Effector CD4-positive, alpha-beta T cell (primary cell): ENCODE measurements at places on chromosomes 4 and X.

DNA sequence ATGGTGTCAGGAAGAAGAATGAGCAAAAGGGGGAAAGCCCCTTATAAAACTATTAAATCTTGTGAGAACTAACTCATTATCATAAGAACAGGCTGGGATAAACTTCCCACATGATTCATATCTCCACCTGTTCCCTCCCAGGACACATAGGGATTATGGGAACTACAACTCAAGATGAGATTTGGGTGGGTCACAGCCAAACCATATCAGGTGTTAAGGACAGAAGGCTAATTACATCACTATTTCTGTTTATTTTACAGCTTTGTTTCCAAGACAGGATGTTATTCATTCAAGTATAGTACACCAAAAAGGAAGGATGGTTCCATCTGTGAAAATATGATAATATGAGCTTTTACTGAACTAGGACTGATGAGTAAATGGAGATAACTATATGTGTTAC is 63.7 kb upstream of the ARSJ start:
- no peak for DNase-seq

GRCh38 chrX:17456526-17456925 is 81.5 kb downstream of the NHS start:
- DNase-seq = no peak

DNA sequence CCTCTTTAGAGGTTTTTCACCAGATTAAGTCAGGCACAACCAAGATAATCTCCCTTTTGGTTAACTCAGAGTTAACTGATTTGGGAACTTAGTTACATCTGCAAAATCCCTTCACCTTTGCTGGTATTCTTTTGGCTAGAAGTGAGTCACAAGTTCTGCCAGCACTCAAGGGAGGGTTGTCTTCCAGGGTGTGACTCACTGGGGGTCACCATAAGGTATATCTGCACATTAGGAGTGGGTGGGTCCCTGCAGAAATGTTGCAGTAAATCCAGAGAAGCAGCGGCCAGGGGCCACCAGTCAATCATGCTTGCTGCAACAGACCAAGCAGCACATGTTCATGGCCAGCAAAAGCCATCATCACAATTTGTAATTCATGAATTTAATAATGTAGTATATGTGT is 59.8 kb upstream of the MAML3 start:
- no peak for DNase-seq

GRCh38 chr4:112340023-112340422 is 42.9 kb downstream of the ALPK1 start:
- DNase-seq = no peak

- DNase-seq = no peak
These were observed 118.3 kb upstream of the PUDP start for GRCh38 chrX:7266288-7266687.

DNA sequence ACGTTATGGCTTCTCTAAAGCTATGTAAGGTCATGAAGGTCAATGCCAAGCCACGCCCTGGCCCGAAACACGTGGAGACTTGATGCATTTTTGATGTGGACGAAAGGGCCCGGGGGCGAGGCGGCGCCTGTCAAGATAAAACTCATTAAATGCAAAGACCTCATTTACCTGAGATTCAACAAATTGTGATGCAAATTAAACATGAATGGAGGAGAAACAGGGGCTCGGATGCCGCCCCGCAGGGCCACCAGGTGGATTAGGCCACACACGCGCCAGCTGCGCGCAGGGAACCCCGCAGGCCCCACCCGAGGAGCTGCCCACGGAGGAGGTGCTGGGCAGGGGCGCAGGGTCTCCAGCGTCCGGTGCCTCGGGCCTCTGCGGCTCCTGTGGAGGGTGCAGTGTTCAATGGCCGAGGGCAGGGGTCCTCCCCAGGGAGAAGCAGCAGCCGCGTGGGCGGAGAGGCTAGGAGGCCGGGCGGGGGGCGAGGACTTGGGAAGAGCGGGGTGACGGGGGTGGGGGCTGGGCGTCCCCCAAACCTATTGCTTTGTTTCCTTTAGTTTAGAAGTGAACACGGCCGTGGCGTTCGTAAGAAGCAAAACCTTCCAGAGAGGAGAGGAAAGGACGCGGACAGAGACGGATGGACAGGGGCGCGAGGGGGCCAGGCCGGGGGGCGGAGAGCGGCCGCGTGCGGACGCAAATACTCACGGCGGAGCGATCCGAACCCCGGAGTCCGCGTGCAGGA is 40.4 kb downstream of the CPLX1 start:
- no peak for DNase-seq

DNA sequence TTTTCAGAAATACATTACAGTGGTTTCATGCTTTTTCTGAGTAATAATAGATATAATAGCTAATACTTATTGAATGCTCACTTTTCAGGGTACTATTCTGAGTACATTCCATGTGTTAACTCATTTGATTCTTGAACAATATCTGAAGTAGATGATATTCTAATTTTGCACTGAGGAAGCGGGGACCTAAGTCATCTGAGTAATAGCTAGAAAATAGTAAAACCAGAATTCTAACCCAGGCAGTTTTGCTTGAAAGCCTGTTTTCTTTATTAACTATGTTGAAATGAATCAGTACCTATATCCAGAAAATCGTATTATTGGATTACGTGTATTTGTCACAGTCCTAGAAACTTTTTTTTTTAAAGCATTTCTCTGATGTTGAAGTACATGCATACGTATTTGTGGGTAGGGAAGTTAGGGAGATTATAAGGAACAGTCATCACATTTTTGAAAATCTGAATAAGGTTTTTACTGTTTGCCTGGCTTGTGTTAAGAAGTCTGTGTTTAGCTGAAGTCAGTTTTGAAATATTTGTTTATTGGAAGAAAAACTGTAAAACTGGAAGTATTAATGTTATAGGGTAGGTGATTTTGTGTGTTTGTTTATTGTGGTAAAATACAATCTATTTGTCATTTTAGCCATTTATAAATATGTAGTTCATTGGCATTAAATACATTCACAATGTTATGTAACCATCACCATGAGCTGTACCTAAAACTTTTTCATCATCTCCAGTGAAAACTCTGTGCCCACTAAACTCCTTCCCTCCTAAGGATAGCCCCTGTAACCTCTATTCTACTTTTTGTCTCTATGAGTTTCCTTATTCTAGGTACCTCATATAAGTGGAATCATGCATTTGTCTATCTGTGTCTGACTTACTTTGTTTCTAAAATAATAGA is 55.3 kb downstream of the FIP1L1 start:
- no peak for DNase-seq

DNA sequence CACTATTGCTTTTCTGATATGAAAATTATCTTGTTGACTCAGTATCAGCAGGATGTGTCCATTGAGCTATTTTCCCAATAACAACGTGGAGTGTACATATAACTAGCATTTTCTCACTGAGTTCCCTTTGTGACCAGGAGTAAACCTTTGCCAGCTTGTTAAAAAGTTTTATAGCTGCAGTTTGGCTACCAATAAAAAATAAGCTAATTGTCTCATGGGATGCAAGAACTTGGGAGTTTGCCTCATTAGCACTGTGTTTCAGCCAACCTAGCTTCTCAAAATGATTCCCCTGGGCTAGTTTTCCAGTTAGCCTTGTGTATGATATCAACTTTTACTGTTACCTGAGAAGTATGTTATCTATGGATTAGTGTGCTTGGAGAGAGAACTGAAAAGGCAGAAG is 24.9 kb upstream of the ANXA5 start:
- no peak for DNase-seq

DNA sequence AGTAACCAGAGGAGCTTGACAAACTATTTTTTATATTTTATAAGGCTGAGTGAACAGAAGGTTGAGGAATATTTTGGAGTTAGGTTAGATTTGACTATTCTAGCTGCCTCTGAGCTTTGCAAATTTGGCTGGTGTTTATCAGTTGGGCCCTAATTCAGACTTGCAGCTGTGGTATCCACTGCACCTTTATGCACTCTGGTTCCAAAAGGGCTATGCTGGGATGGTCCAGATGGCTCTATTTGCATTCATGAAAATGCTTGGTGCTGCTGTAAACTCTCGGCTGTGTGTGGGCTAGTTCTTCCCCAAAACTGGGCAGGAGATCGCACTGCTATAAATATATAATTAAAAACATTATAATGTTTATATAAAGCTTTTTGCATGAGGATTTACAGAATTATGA is 106.3 kb downstream of the REPS2 start:
- no peak for DNase-seq

GRCh38 chrX:106168107-106168506 is at the start of gene PWWP3B:
PWWP3B (plus strand) TSS chrX:106168305; CDS start chrX:106205433, 37,128 bp downstream.
- DNase-seq = no peak

GRCh38 chrX:1520350-1520749 is 16.6 kb downstream of the P2RY8 start:
- DNase-seq = no peak

DNA sequence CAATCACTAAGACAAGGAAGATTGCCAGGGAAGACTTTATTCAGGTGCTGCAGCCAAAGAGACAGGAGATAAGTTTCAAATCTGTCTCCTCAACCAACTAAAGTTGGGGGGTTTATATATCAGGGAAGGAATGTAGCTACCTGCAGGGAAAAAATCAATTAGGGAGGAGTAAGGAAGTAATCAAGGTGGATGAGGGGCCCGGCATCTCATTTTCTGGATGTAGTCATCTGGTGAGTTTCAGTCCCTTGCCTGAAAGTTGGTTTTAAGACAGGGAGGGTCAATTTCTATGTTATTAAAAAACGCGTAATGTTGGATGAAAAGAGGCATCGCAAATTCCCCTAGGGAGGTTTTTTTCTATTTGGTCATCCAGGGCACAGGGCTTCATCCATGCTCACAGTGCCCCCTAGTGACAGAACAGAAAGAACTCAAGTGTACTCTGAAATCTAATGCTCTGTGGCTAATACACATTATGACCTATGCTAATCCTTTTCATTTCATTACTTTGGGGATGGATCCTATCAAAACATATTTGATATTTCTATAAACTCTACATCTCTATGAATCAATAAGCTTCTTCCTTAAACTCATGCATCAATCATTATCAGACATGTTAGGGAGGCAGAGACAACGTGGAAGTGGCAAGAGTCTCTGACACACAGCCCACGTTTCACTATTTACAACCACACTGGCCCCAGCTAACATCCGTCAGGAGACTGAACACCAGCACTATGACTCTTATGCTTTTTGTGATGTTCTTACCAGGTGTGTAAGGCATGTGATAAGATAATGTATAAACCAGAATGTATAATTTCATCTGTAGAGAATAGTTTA is 1577.0 kb upstream of the TENM3 start:
- DNase-seq = no peak

DNA sequence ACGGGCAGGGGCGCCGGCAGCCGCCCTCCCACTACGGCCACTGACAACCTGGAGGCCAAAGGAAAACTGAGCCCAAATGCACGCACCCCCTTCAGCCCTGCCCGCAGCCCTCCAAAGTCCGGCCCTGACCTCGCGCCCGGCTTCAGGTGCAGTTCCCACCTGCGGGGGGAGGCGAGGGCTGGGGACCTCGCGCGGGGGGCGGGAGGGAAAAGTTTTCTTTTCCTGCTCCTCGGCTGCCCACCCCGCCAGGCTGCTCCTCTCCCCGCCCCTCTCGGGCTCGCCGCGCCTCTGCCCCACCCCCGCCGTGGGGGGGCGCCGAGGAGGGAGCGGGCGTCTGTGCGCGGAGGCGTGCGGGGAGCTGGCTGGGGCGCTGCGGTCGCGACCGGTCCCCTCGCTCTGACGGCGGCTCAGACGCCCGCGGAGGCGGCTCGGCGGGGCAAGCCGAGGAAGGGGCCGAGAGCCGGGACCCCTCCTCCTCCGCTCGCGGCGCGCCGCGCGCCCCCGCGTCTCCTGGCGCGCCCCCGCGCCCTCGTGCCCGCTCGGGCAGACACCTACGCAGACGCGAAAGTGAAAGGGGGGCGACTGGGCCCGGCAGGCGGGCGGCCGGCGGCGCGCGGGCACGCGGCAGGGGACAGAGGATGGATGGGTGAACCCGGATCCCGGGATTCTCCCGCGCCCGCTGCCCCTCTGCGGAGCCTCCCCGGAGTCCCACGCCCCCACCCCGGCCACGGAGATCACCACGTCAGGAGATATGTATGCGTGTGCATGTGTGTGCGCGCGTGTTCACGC is 3.1 kb upstream of the NR3C2 start:
- peak; percentile 63 for DNase-seq

DNA sequence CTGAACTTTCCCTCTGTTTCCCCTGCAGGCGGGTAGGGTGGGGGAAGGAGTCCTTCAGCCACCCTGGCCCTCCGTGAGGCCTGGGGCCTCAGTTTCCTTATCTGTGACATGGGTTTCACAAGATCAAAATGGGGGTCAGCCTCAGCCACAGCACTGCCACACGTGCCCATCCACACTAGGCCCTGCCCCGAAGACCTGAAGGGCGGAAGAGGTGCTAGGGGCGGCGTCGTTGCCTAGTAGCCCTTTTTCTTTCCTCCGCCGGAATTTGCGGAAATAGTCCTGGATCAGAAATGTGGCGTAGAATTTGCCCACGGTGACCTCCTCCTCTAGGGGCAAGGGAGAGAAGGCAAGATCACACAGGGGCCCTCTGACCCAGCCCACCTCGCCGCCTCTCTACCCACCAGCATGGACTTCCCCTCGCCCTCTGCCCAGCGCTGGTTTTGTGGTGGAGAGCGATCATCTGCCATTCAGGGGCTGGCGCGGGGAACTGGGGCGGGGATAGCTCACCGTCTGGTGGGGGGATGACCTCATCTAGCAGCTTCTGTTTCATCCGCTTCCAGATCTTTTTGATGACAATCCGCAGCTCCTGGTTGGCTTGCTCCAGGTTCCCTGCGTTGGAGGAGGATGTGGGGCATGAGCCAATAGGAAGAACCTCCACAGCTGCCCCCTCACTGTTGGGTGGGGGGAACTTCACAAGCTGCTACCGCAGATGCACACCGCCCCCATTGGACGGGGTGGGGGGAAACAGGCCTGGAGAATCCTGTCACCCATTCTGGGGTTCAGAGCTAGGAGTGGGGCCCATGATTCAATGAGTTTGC is 9.7 kb upstream of the SYP start:
- DNase-seq = no peak

GRCh38 chrX:727738-728621 is 97.4 kb downstream of the SHOX start:
- DNase-seq = no peak

GRCh38 chr4:184168406-184169019 is 49.2 kb downstream of the ENPP6 start:
- peak; percentile 9 for DNase-seq
